ENCODE measurements at places on chromosomes 16 and 17. TPM values are rescaled to one million over a fixed set of nuclear protein-coding genes. Genes with fewer than 3 reads are reported as not detected.

DNA sequence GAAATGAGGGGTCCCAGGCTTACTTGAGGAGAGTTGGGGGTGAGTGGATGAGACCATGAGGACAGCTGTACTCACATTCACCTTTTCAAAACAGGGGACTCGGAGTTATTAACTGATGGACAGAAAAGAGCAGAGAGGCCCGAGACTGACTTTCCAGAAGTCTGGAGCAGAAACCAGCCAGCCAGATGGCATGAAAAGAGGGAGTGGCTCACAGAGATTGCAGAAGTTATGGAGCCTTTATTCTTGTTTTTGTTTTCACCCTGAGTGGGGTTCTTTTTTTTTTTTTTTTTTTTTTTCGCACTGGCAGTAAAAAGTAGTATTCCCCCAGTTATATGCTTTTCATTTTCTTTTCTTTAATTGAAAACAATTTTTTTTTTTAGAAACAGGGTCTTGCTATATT lies 18.9 kb downstream of the TVP23A start:
- DNase-seq: no peak

DNA sequence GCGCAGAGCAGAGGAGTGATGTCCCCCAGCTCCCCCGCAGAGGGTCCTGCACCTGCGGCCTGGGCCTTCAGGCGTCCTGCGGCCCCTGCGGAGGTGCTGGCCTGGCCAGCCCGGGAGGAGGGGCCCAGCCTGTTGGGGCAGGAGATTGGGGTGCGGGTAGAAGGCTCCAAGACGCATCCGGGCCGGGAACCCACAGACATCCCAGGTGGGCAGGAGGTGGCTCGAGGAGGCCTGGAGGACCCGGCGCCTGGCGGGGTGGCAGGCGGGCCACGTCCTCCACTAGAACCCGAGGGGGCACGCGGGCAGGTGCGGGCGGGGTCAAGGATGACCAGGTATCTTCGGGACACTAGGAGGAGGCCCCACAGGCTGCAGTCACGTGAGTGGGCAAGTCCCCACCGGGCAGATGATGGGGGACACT lies 647 bp upstream of the SECTM1 start:
- DNase-seq: no peak

GRCh38 chr16:55453909-55454308 lies 25.1 kb upstream of the MMP2 start:
- no peak for DNase-seq

DNA sequence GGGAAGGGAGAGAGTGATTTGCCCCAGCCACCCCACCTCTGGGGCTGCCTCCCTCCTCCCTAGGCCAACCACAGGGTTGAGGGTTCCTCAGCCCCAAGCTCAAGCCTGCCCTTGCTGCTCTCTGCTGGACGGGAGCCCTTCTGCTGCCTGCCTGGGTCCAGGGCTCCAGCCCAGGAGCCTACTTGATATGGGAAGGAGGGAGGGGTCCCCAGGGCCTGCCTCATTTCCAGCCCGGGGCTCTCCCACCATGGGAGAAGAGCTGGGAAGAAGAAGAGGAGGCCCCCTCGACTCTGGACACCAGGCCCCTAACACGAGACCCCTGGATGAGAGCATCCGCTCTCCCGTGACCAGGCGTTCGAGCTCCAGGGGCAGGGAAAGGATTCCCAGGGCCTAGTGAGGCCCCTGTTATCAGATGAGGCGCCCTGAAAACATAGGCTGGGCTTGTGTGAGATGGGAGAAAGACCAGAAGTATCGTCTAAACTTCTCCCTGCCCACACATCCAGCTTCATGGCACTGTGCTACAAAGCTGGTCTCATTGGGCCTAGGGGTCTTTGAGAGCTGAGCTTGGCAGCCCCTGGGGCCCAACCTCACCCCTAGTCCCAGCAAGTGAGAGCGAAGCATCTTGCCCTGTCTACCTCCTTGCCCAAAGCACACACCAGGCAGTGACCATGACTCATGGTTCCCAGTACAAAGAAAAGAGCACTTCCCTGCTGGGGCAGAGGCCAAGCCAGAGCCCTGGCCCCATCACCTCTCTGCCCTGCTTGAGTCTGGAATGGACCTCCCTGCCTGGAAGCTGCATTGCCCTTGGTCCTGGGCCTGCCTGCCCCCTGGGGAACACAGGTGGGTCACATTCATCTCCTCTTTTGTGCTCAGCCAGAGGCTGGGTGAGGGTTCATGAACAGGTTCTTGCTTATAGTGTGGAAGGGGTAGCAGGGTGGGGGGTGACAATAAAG lies 987 bp downstream of the SLC16A5 start:
- DNase-seq: no peak

GRCh38 chr16:27600381-27600780 lies 50.4 kb downstream of the KATNIP start:
- DNase-seq: no peak

- DNase-seq: no peak
These were observed 593.7 kb downstream of the KCNJ2 start for GRCh38 chr17:70763018-70763417.

DNA sequence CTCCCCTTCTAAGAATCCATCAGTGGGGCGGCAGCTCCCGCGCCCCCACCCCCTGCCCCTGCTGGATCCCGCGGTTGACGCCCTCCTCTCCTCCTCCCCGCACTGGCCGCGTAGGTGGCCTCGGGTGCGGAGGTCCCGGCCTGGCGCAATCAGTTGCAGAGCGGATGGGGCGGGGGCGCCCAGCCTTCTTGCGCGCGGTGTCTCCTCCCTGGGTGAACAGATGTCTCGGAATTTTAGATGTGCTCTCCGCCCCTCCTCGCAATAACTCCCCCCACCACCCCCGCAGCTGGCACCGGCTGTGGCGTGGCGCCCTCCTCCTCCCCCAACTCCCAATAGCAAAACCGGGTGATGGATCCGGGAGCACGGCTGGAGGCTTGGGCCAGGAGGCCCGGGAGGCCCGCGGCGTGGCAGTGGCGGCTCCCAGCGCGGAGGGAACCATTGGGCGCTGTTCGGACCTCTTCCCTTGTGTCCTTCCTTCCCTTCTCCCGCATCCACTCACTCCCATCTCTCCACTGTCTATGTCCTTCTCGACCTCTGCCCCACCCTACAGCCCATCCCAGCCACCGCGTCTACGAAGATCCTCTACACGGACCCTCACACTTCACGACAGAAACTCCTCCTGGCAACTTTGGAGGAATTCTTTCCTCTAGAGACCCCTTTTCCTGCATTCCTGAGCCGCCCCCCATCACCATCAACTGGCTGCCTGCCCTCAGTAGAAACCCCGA lies 11.0 kb downstream of the NEUROD2 start:
- no peak for DNase-seq

The RNF112 gene
- total RNA-seq: 0.18 TPM
